ENCODE measurements at places on chromosomes 6 and 20.

- no peak for DNase-seq
Measured at GRCh38 chr6:11919771-11920440, 92.2 kb upstream of the HIVEP1 start.

- no peak for DNase-seq
Measured at GRCh38 chr6:128648022-128648598, 127.7 kb upstream of the PTPRK start.

- DNase-seq, result no peak
Measured at GRCh38 chr20:36479938-36480337, 61.4 kb upstream of the MYL9 start.

GRCh38 chr6:6005051-6006005, 1.4 kb downstream of the NRN1 start:
- no peak for DNase-seq

- peak; percentile 92 for DNase-seq
Measured at GRCh38 chr20:54194724-54195438, 13.0 kb upstream of the PFDN4 start.

- DNase-seq, result no peak
Measured at GRCh38 chr20:37209661-37210314, 30.4 kb upstream of the MROH8 start.

- no peak for DNase-seq
Measured at GRCh38 chr6:38375341-38375740, 264.4 kb downstream of the BTBD9 start.

DNA sequence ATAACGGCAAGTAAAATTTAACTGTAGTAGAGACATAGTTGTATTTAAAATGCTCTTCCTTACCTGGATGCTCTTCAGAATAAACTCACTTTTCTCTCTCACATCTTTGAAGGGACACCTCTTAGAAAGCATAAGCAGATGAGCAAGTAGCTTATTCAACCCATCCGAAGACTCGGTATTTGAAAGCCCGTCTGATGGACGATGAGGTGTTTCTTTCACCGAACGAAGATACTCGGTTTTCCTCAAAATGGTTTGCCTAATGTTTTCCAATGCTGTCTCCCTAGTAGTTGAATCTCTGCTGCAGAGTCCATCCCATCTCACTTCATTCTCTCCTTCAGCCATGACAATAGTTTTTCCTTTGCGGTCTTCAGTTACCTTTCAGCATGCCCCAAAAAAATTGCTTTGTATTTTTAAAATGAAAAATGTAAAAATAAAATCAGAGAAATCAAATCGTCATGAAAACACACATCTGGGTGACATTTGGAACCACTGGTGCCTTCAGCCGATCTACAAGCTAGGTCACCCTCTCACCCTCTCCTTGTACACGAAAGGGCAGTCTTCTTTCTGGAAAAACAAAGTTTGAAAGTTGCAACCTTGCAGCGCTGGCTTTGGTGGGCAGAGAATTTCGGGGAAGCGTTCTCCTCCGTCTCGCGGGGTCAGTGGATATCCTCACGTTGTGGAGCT, 772 bp downstream of the SESN1 start:
- no peak for DNase-seq

GRCh38 chr20:47079047-47079446, 184.4 kb downstream of the EYA2 start:
- DNase-seq, result no peak

DNA sequence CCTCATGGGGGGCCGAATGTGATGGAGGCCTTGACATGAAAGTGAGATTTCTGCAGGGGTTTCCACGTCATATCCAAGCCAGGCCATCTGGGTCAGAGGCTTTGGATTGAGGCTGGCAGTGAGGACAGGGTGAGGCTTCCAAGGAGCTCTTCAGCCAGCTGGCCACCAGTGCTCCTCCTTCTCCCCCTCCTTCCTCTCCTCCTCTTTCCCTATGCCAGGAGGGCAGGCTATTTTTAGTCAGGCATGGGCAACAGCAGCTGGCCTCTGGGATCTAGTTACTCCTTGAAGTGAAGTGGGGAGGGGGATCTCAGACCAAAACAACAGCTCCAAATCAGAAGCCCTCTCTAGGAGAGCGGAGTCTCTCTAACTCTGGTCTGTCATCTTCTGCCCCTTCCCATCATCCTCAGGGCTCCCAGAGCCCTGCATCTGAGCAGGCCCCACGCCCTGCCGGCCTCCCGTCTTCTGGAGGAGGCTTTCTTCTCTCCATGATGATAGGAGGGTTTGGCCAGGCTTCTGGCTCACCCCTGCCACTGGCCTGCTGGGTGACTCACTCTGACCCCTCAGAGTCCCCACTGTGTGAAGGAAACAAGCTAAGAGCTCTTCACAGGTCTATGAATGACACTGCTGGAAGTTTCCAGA, 612 bp downstream of the TNNC2 start:
- DNase-seq, result no peak

GRCh38 chr6:157779705-157780604, 43.1 kb upstream of the SNX9 start:
- peak; percentile 30 for DNase-seq
